ENCODE measurements at places on chromosomes 7 and 10.

DNA sequence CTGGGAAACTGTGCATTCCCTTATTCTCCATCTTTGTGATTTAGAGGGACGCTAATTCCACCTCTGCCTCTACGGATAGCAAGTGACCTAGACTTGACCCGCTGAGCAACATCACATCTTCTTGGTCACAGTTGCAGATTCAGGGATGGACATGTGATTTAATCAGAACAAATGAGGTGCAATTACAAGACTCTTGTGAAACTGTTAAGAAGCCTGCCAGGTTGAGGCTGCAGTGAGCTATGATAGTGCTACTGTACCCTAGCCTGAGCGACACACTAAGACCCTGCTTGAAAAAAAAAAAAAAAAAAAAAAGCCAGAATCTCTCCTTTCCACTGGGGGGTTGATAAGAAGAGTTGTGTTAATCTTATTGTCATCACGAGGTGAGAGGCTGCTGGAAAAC is 14.4 kb downstream of the MPLKIP start:
- no peak for DNase-seq

DNA sequence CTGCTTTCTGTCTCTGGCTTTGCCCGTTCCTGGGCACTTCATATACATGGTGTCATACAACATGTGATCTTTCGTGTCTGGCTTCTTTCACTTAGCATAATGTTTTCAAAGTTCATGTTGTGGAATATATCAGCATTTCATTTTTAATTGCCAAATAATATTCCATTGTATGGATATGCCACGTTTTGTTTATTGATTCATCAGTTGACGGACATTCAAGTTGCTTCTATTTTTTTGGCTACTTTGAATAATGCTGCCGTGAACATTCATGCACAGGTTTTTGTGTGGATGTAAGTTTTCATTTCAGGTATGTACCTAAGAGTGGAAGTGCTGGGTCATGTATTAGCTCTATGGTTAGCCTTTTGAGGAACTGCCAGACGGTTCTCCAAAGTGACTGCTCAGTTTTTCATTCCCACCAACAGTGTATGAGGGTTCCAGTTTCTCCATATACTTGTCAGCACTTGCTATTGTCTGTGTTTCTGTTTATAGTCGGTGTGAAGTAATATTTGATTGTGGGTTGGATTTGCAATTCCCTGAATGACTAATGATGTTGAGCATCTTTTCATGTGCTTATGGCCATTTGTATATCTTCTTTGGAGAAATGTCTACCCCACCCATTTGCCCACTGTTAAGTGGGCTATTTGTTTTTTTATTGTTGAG is 401.4 kb upstream of the GALNT17 start:
- DNase-seq = no peak

DNA sequence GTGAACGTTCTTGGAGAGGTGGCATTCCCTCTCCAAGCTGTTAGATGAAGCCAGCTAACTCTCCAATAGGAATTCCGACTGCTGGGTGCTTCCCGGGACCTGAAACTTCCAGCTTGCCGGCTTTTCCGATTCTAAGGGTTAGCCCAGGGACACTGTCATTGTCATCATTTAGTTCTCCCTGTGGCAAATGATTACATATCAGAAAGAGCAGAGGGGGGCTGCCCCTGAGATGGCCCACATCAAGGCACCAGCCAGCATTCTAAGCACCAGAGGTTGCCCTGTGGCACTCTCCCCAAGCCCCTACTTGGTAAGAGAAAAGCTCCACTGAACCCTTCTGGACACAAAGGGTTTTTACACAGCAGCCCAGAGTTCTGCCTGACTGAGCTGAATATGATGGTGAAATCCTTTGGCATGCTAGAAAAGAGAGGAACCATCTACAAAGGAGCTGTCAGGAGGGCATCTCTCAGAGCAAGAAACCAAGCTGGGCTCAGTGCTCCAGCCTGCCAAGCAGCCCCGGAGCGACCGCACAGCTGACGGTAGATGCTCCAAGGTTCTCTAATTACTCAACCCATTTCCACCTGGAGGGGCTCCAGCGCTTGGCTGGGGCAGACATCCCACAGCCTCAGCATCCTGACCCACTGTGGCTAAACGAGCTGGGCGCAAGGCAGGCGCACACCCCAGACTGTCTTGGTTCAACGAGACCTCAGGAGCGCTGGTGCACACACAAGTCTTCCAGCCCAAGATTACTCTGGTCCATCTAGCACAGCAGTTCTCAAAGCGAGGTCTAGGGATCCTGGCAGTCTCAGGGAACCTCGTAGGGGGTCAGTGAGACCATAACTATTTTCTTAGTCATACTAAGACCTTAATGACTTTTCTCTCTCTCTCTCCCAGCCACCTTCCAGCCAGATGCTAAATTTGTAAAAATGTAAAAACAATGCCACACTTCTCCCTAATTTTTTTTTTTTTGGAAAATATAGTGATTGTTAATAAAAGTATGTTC is 160.5 kb downstream of the GFRA1 start:
- DNase-seq = no peak

GRCh38 chr7:35420656-35421055 is 166.8 kb upstream of the TBX20 start:
- DNase-seq = no peak

GRCh38 chr7:69399401-69399800 is 198.9 kb upstream of the AUTS2 start:
- DNase-seq = no peak

DNA sequence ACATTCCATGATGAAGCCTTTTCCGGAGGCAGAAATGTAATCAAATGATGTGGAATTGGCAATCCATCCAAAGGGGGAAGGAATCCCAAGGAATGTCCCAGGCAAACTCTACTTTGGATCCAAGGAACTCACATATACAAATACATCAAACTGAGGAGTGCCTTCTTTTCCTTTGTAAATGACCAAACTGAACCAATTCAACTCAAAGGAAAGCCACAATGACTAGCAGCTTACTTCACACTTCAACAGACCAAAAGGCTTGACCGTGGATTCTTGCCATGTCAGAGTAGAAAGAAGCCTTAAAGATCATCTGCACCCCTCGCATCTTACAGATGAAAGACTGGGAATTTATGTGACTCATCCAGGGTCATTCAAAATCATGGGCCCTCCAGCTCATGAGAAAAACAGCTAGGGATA is 79.7 kb upstream of the MACROH2A2 start:
- DNase-seq = no peak

DNA sequence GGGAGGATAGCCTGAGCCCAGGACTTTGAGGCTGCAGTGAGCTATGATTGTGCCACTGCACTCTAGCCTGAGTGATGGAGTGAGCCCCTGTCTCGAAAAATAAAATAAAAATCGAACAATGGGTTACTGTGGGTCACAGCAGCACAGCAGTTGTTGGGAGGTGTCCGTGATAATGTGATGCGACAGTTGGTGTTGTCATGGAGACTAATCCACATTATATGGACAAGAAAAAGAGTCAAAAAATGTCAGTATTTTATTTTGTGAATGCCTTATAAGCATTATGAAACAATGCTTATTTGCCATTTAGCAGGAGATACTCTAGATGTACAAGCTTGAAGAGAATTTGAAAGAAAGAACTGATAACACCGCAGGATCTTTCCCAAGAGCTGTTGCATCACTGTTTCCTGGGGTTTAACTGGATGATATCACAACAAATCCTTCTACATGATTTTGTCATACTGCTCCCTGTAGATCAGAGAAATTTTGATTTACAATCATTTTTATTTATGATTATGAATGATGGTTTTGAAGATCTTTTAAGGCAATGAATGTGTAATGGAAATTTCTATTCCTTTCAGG is 195.4 kb downstream of the BAMBI start:
- no peak for DNase-seq

GRCh38 chr10:37682617-37683016 is 174.8 kb downstream of the ZNF248 start:
- no peak for DNase-seq

- no peak for DNase-seq
These were observed at the start of gene CAMK2B for GRCh38 chr7:44325201-44325671. CAMK2B (minus strand) TSS chr7:44325594; CDS start chr7:44325421, 173 bp downstream.

GRCh38 chr10:22219308-22219707 is 1.5 kb upstream of the EBLN1 start:
- DNase-seq = no peak

GRCh38 chr10:96830511-96831199 is 1.4 kb upstream of the LCOR start:
- DNase-seq = peak; percentile 68

GRCh38 chr10:62024026-62024701 is 122.7 kb downstream of the ARID5B start:
- DNase-seq = no peak

GRCh38 chr7:53095731-53096501 is 60.5 kb downstream of the POM121L12 start:
- no peak for DNase-seq

DNA sequence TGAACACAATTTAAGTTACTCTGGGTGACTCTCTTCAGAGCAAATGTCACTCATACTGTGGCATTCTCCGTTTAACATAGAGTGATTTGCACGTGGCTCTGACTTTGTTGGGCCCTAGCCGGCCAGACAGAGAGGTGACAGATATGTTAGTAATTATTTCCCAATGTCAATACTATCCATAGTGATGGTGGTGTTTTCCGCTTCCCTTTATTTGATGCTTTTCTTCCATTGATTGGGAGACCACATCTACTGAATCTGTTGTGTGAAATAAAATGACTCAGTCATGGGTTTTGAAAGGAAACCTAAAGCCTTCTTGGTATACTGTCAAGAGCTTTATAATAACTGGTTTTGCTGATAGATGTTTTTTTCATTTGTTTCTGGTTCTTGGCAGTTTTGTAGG is 7.4 kb downstream of the AVL9 start:
- DNase-seq = no peak

GRCh38 chr10:50510517-50511473 is 113.0 kb downstream of the SGMS1 start:
- peak; percentile 50 for DNase-seq

DNA sequence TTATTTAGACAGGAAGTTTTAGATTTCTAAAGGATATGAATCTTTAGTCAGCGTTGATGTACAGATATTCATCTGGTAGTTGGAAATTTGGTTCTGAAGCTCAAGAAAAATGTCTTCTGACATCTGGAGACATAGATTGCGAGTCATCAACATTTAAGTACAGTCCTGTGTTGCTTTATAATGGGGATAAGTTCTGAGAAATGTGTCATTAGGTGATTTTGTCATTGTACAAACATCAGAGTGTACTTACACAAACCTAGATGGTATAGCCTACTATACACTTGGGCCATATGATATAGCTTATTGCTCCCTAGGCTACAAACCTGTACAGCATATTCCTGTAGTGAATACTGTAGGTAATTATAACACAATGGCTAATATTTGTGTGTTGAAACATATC is 49.6 kb upstream of the UBN2 start:
- no peak for DNase-seq

DNA sequence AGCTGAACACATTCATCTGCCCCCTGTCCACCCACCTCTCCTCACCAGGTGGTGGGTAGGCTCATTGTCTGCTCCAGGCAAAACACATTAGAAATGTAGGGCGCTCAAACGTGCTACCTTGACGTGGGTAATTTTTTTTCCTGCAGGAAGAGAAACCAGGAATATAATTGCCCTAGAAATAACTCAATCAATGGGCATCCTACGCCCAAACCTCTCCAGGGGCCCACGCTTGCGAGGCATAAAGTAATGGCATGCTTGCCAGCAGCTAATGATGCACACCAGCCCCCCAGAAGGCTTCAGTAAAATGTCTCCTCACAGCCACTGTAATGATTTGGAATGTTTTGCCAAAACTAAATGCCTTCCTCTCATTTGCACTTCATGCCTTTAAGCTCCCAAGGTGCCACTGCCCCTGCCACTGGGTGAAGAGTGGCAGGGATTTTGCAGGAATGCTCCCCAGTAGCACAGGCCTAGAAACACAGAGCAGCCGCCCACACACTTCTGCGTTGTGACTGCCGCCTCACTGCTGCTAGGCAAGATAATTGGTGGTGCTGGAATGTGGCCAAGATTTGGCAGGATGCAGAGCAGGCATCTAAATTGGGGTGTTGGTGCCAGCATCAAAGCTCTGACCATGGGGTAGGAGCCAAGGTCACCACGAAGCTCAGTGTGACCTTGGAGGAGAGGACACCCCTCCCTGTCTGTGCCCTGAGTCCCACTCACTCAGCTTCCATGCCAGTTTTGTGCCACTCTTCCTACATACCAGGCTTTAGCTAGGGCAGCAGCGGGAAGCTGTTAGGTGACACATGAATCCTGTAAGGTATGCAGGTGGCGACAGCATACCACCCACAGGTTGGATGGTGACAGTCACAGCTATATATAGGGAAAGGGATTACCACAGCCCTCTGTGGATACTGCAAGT is 48.7 kb upstream of the PPP1R3C start:
- no peak for DNase-seq

DNA sequence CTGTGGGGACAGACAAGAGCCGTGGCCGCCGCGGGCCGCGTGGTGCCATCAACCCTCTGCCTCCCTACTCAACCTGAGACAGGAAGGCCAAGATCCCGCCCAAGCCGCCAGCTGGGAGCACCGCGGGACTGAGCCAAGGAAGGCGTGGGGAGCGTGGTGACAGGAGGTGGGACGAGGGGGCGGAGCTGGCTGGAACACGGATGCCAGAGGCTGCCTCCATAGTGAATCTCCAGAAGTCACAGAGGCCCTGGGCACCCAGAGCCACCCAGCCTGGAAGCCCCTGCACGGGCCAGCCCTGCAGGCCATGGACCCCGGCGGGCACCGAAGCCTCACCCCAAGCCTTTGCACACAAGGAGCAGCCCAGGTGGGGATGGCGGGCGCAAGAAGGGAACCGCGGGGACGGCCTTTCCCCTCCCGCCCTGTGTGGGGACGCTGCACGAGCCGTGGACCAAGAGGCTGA is 18.1 kb upstream of the DPYSL4 start:
- DNase-seq = no peak

GRCh38 chr7:149310990-149311573 is 49.1 kb downstream of the ZNF783 start:
- no peak for DNase-seq

GRCh38 chr7:15461576-15461975 is 100.2 kb downstream of the AGMO start:
- no peak for DNase-seq

DNA sequence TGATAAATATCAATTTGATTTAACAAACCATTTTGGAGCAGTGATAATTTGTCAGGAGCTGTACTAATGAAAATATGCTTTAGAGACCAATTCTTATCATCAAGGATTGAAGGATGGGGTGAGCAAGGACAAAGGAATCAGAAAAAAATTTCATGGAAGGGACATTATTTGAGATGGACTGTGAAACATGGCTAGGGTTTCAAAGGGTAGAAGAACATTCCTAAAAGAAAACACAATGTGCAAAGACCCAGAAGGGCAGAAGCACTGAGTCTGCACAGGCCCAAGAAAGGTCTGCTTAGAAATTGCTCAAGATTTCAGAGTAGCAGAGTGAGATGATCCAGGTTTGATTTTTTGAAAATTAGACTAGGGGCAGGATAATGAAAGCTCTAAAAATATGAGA is 174.5 kb downstream of the LRRN3 start:
- no peak for DNase-seq

DNA sequence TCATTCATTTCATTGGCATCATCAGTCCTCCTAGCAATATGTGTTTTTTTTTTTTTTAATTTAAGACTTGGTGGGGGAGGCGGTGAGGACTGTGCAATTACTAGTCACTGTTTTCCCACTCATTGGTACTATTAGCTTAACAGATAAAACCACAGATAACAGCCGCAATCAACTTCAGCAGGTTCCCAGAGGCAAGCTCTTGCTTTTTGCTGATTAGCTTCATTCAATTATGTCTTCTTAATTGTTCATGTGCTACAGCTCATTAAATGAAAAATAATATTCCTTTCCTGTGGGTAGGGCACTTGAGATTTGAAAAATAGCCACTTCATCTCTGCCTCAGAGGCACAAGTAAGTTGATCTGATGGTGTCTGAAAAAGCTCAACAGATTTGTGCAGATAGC is 215.5 kb downstream of the PCDH15 start:
- no peak for DNase-seq

All from LNCaP clone FGC (cell line).